ENCODE measurements at places on chromosomes 1 and 21.
A peak's percentile ranks its signal among the peaks of the same experiment; 100 is the strongest.

DNA sequence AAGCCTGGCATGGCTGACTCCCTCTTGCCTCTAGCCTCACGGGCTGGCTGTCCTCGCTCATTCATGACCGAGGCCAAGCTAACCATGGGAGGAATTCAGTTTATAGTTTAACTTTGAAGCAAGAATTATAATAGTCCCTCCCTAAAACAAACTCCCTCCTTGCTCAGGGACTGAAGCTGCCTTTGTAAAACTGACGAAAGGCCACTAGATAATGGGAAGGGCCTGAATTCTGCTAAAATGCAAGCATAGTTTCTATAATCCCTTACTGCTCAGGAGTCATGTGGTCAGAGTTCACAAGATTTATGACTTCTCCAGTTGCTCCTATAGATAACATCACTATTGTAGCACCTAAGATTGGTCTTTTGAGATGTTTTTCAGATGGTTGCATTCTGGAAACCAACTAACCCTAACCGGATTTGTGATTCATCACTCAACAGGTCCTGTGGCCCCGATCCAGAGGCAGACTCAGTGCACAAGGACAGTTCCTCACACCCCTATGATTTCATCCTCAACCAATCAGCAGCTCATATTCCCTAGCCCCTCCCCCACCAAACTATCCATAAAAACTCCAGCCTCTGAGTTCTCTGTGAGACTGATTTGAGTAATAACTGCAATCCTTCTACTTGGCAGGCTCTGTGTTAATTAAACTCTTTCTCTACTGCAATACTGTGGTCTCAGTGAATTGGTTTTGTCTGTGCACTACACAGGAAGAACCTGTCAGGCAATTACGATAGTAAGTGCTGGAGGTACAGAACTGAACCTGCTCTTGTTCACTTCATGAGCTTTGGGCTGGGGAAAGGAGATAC, 26.4 kb downstream of the HHIPL2 start:
- H3K36me3 ChIP-seq: no peaks in the 10 kb centered on the region
- DNase-seq: no peak
- no peaks in the 10 kb centered on the region for H3K4me1 ChIP-seq
- no peak overlapping the region for H3K27ac ChIP-seq
- H3K27me3 ChIP-seq: no peaks in the 10 kb centered on the region

DNA sequence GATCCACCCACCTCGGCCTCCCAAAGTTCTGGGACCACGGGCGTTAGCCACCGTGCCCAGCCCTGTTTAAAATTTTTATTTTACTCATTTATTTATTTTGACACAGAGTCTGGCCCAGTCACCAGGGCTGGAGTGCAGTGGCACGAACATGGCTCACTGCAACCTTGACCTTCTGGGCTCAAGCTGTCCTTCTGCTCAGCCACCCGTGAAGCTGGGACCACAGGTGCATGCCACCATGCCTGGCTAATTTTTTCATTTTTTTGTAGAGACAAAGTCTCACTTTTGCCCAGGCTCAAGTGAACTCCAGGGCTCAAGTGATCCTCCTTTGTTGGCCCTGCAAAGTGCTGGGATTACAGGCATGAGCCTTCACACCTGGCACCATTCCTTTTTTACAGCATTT, 27.5 kb upstream of the DNAJC6 start:
- H3K36me3 ChIP-seq: no peaks in the 10 kb centered on the region
- H3K4me1 ChIP-seq: no peaks in the 10 kb centered on the region
- no peak for DNase-seq
- no peaks in the 10 kb centered on the region for H3K27me3 ChIP-seq

- peak; percentile 68 for DNase-seq
- H3K27ac ChIP-seq: no peak overlapping the region
- H3K4me3 ChIP-seq: no peak overlapping the region
These were observed 52.6 kb downstream of the RUNX1 start for GRCh38 chr21:34996304-34997101.

DNA sequence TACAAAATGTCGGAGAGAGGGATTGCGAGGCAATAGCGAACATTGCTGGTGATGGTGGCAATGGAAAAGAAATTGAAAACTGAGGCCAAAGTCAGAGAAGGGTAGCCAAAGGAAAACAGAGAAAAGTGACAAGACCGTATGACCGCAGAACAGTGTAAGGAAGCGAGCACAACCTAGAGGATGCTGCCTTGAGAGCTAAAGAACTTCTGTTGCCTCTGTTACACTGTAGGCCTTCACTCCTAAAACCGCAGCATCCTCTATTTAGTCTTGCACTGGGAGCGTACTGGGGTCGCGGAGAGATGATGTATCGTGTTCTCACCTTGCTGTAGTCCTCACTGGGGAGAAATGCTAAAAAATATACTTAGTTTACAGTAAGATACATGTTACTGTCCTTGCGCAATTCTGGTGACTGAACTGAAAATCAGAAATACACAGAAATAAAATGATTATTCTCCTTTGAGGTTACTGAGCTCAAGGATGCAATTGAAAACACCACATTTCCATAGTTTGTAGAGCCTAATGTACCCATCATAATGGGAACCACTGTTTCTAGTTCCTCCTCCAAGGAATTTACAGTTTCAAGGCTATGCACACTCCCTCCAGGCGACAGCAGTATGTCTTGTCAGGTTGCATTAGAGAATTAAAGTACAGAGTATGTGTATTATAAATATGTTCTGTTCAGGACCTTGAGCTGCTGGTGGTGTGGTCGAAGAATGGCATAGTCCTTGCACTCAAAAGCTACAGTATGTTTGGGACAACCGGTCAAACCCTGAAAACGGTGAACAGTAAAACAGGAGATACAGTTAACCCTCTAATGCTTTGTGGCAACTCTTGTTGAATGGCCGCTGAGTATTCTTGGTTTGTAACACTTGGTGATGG, 1.3 kb downstream of the NEK7 start:
- H3K27ac ChIP-seq: peak overlapping the region; percentile 99
- no peak for DNase-seq
- no peaks in the 10 kb centered on the region for H3K36me3 ChIP-seq
- H3K4me3 ChIP-seq: peak overlapping the region; percentile 90
- H3K4me1 ChIP-seq: peaks cover 32% of the 10 kb centered on the region

- no peaks in the 10 kb centered on the region for H3K36me3 ChIP-seq
- no peaks in the 10 kb centered on the region for H3K27me3 ChIP-seq
- H3K4me3 ChIP-seq: no peak overlapping the region
- no peak overlapping the region for H3K27ac ChIP-seq
These were observed 40.2 kb downstream of the IL12RB2 start for GRCh38 chr1:67347688-67348472.

GRCh38 chr21:38639571-38640354, 141.5 kb upstream of the ERG start:
- DNase-seq: no peak
- H3K4me3 ChIP-seq: no peak overlapping the region
- H3K27me3 ChIP-seq: no peaks in the 10 kb centered on the region
- no peaks in the 10 kb centered on the region for H3K36me3 ChIP-seq
- peaks cover 4% of the 10 kb centered on the region for H3K4me1 ChIP-seq
- H3K27ac ChIP-seq: peak overlapping the region; percentile 54

- no peak for DNase-seq
- H3K4me1 ChIP-seq: peaks cover 3% of the 10 kb centered on the region
- no peak overlapping the region for H3K4me3 ChIP-seq
- H3K27ac ChIP-seq: no peak overlapping the region
- H3K36me3 ChIP-seq: no peaks in the 10 kb centered on the region
These were observed 61.8 kb downstream of the HIVEP3 start for GRCh38 chr1:41856944-41857285.

- no peaks in the 10 kb centered on the region for H3K27me3 ChIP-seq
- peak; percentile 61 for DNase-seq
- H3K4me1 ChIP-seq: no peaks in the 10 kb centered on the region
- H3K4me3 ChIP-seq: no peak overlapping the region
These were observed 685.0 kb downstream of the ADGRL2 start for GRCh38 chr1:82485591-82486369.

- no peak overlapping the region for H3K4me3 ChIP-seq
- DNase-seq: no peak
- no peaks in the 10 kb centered on the region for H3K4me1 ChIP-seq
- no peaks in the 10 kb centered on the region for H3K36me3 ChIP-seq
These were observed 363.5 kb downstream of the MRPL39 start for GRCh38 chr21:25243808-25244207.

DNA sequence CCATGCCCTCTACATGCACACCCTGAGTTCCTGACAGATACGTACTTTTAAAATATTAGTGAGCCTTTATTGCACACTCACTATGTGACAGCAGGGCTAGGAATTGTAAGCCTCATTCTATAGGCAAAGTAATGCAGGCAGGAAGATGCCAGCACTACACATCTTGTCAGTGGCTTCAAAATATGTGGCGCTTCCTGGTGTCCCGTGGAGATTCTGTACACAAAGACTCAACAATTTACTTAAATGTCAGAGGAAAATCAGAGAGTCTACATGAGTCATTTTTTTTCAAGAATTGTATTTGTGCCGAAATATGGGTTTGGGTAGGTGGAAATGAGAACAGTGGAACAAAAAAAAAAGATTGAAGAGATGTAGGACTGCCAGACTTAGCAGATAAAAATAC, 27.6 kb downstream of the RNASEL start:
- no peaks in the 10 kb centered on the region for H3K36me3 ChIP-seq
- DNase-seq: no peak
- no peaks in the 10 kb centered on the region for H3K27me3 ChIP-seq
- H3K27ac ChIP-seq: no peak overlapping the region
- no peak overlapping the region for H3K4me3 ChIP-seq

DNA sequence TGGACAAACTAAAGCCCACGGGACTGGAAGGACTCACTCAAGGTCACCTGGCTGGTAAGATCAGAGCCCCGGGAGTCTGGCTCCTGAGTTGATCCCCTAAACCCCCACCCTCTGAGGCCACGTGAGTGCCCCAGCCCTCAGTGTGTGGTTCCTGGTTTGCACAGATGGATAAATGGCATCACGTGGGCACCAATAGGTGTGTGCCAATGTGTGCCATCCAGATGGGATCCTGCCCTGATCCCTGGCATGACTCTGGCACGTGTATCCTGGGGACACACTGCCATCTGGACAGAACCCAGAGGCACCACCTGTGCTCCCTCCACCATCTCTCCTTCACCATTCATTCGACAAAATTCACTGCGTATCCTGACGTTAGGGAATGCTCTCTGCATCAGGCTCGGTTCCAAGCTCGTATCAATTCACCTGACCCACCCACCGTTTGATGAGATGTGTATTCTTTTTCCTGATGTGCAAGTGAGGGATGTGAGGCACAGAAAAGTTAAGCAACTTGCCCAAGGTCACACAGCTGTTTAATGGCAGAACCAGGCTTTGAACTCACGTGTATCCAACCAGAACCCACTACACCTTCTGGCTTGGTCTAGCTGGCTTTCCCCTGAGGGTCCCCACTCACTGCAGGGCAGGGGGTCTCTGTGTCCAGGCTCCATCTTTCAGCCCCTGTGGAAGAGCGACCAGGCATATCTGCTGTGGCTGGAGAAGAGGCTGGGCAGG, 49.8 kb upstream of the PAX7 start:
- DNase-seq: no peak
- no peaks in the 10 kb centered on the region for H3K36me3 ChIP-seq
- peaks cover 5% of the 10 kb centered on the region for H3K4me1 ChIP-seq
- H3K27me3 ChIP-seq: no peaks in the 10 kb centered on the region
- no peak overlapping the region for H3K27ac ChIP-seq

- H3K27ac ChIP-seq: no peak overlapping the region
- H3K4me3 ChIP-seq: no peak overlapping the region
- DNase-seq: no peak
- peaks cover 54% of the 10 kb centered on the region for H3K36me3 ChIP-seq
- peaks cover 2% of the 10 kb centered on the region for H3K4me1 ChIP-seq
- H3K27me3 ChIP-seq: no peaks in the 10 kb centered on the region
These were observed 95.5 kb downstream of the ERG start for GRCh38 chr21:38402795-38403194.

- H3K4me3 ChIP-seq: peak overlapping the region; percentile 96
- DNase-seq: no peak
- H3K27ac ChIP-seq: peak overlapping the region; percentile 4
These were observed 427 bp downstream of the AKR7A2 start for GRCh38 chr1:19311503-19311930.

- H3K36me3 ChIP-seq: no peaks in the 10 kb centered on the region
- no peaks in the 10 kb centered on the region for H3K4me1 ChIP-seq
- no peaks in the 10 kb centered on the region for H3K27me3 ChIP-seq
- H3K4me3 ChIP-seq: no peak overlapping the region
These were observed 253.2 kb downstream of the NPHP4 start for GRCh38 chr1:5738911-5739462.

GRCh38 chr1:210669951-210670350, 341.2 kb downstream of the HHAT start:
- H3K36me3 ChIP-seq: no peaks in the 10 kb centered on the region
- H3K27ac ChIP-seq: no peak overlapping the region
- no peak overlapping the region for H3K4me3 ChIP-seq
- no peaks in the 10 kb centered on the region for H3K4me1 ChIP-seq

DNA sequence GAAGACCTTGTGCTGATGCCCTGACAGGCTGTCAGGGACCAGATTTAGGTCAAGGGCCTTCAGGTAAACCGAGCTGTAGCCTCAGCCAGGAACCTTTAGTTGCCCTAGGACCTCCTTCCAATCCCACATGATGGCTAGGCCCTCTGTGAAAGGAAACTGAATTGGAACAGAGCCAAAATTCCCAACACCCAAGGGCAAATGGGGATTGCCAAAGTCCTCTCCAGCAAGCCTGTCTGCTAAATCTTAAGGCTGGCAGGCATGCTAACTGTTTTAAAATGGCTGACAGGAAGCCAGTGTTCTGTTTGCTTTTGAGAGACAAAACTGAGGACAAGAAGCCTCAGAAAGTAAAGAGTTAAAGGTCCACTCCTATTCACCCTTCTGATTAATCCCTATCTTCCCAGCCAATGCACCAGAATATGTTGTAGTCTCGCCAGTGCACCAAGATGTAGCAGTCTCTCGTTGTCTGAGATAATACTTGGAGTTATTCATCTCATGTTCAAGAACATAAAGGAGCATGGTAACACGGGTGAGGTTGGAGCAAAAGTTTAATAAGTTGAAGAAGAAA, 35.1 kb downstream of the MSTO1 start:
- peak overlapping the region; percentile 21 for H3K4me3 ChIP-seq
- no peak for DNase-seq
- H3K4me1 ChIP-seq: peaks cover 15% of the 10 kb centered on the region
- no peaks in the 10 kb centered on the region for H3K36me3 ChIP-seq
- H3K27me3 ChIP-seq: no peaks in the 10 kb centered on the region
- peak overlapping the region; percentile 70 for H3K27ac ChIP-seq

- no peaks in the 10 kb centered on the region for H3K36me3 ChIP-seq
- no peaks in the 10 kb centered on the region for H3K27me3 ChIP-seq
- no peak overlapping the region for H3K27ac ChIP-seq
- no peak overlapping the region for H3K4me3 ChIP-seq
- no peak for DNase-seq
- H3K4me1 ChIP-seq: no peaks in the 10 kb centered on the region
These were observed 720.7 kb upstream of the CXADR start for GRCh38 chr21:16792101-16792500.

- no peak overlapping the region for H3K27ac ChIP-seq
- H3K4me1 ChIP-seq: no peaks in the 10 kb centered on the region
- no peak for DNase-seq
These were observed 106.9 kb downstream of the ZNF281 start for GRCh38 chr1:200302921-200303290.

GRCh38 chr1:172941945-172942344, 108.8 kb downstream of the TNFSF18 start:
- H3K36me3 ChIP-seq: no peaks in the 10 kb centered on the region
- DNase-seq: no peak
- no peak overlapping the region for H3K27ac ChIP-seq
- no peak overlapping the region for H3K4me3 ChIP-seq

GRCh38 chr1:111884772-111885443, 104.6 kb downstream of the KCND3 start:
- DNase-seq: no peak
- H3K27ac ChIP-seq: no peak overlapping the region
- H3K27me3 ChIP-seq: no peaks in the 10 kb centered on the region
- H3K4me1 ChIP-seq: no peaks in the 10 kb centered on the region
